ENCODE measurements at places on chromosomes 2 and 18.

GRCh38 chr2:10732924-10733565 lies 11.6 kb downstream of the ATP6V1C2 start:
- no peaks in the 10 kb centered on the region for H3K36me3 ChIP-seq
- no peaks in the 10 kb centered on the region for H3K4me1 ChIP-seq
- H3K4me3 ChIP-seq: no peak overlapping the region
- H3K27ac ChIP-seq: no peak overlapping the region

- 0 out of 2 replicates have a peak, but pooled peaks cover 1% of the 10 kb centered on the region for H3K36me3 ChIP-seq
- no peak overlapping the region for H3K4me3 ChIP-seq
- H3K4me1 ChIP-seq: peaks cover 4% of the 10 kb centered on the region
- peak; percentile 27 for DNase-seq
- no peak overlapping the region for H3K27ac ChIP-seq
Observed at GRCh38 chr18:67476585-67476984, 39.9 kb downstream of the DSEL start.

- peak overlapping the region; percentile 41 for H3K27ac ChIP-seq
- no peaks in the 10 kb centered on the region for H3K36me3 ChIP-seq
- H3K27me3 ChIP-seq: no peaks in the 10 kb centered on the region
- H3K4me3 ChIP-seq: 0 out of 2 replicates have a peak overlapping the region, but pooled peaks have one; percentile 1
- peak; percentile 16 for DNase-seq
Observed at GRCh38 chr2:10982931-10983701, 71.4 kb downstream of the KCNF1 start.

GRCh38 chr2:181857483-181857882 lies 34.0 kb upstream of the ITPRID2 start:
- H3K27me3 ChIP-seq: no peaks in the 10 kb centered on the region
- H3K4me1 ChIP-seq: no peaks in the 10 kb centered on the region
- no peak overlapping the region for H3K27ac ChIP-seq
- DNase-seq: peak; percentile 58
- H3K4me3 ChIP-seq: no peak overlapping the region

DNA sequence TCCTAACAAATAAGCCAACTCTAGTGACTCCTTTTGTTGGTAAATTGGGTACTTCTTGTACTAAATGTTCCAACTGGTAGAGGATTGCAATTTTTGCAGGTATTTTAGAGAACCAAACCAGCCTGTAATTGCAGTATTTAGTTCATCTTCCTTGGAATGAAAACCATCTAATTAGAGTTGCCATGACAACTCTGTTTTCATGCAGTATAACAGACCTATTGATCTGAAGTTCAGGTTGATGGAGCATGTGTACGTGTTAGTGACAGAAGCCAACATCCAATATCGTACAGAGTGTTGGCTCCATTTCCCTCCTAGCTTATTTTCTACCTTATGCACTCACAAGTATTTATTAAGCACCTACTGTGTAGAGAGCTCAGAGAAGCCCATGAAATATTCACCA lies 176.3 kb upstream of the FOSL2 start:
- H3K36me3 ChIP-seq: no peaks in the 10 kb centered on the region
- no peak overlapping the region for H3K27ac ChIP-seq
- no peaks in the 10 kb centered on the region for H3K27me3 ChIP-seq
- DNase-seq: no peak
- no peak overlapping the region for H3K4me3 ChIP-seq
